Activated T-helper 17 cell treated with anti-CD3 and anti-CD28 coated beads, Interleukin-2, amount 50 U/mL, for 72 hours (primary cell): ENCODE measurements at places on chromosomes 1 and 21. TPM values are rescaled to one million over a fixed set of nuclear protein-coding genes. Genes with fewer than 3 reads are reported as not detected.

The DDAH1 gene
- total RNA-seq = not detected

The C1QTNF12 gene
- 1.8 TPM for total RNA-seq

The CEP85 gene
- 34.8 TPM for total RNA-seq

The GBP1 gene
- total RNA-seq = 56.7 TPM

The TRAF5 gene
- total RNA-seq = 54.8 TPM

The S100A9 gene
- not detected for total RNA-seq

The SAMSN1 gene
- total RNA-seq = 76.9 TPM

The TENT5C gene
- 37.1 TPM for total RNA-seq

The MMEL1 gene
- total RNA-seq = 0.87 TPM

The FLG2 gene
- not detected for total RNA-seq

The CDC73 gene
- 62.7 TPM for total RNA-seq

The S100A1 gene
- total RNA-seq = not detected

The KRTAP21-1 gene
- total RNA-seq = not detected

The WNT9A gene
- total RNA-seq = 0.24 TPM

The CLK2 gene
- total RNA-seq = 131 TPM

The RBP7 gene
- total RNA-seq = not detected

The DAP3 gene
- total RNA-seq = 165 TPM

The DDX20 gene
- 9.0 TPM for total RNA-seq

The LCE2A gene
- total RNA-seq = not detected

The NPHS2 gene
- total RNA-seq = not detected

The PRKAA2 gene
- not detected for total RNA-seq

The C1orf116 gene
- total RNA-seq = not detected

The NID1 gene
- 0.09 TPM for total RNA-seq

The RGS13 gene
- total RNA-seq = not detected

The LGR6 gene
- total RNA-seq = 0.21 TPM

The IL22RA1 gene
- not detected for total RNA-seq

The CRP gene
- not detected for total RNA-seq

The L1TD1 gene
- total RNA-seq = not detected

The RAB25 gene
- 1.2 TPM for total RNA-seq

The F3 gene
- not detected for total RNA-seq

The LCE3D gene
- not detected for total RNA-seq

The SMIM11 gene
- total RNA-seq = 20.0 TPM

The C8A gene
- total RNA-seq = not detected

The CFHR4 gene
- not detected for total RNA-seq

The AMY1B gene
- not detected for total RNA-seq

The ALPL gene
- not detected for total RNA-seq

The APCS gene
- not detected for total RNA-seq

The IL6R gene
- 41.2 TPM for total RNA-seq

The ABCA4 gene
- total RNA-seq = not detected

The KCNE1 gene
- total RNA-seq = not detected

The PDPN gene
- total RNA-seq = not detected

The RRP15 gene
- total RNA-seq = 10.9 TPM

The RIMS3 gene
- 4.2 TPM for total RNA-seq

The NTMT2 gene
- not detected for total RNA-seq

The BARHL2 gene
- total RNA-seq = not detected

The SMIM1 gene
- 1.5 TPM for total RNA-seq

The RNU1-2 gene
- total RNA-seq = 2,371 TPM

The SH3BGR gene
- 1.9 TPM for total RNA-seq

The AMY1C gene
- total RNA-seq = not detected

The DPT gene
- total RNA-seq = not detected

The TUFT1 gene
- 5.8 TPM for total RNA-seq

The TMEM61 gene
- not detected for total RNA-seq

The SLC22A15 gene
- total RNA-seq = 0.89 TPM
